8988T (cell line): ENCODE measurements at places on chromosomes 3 and 15.

GRCh38 chr3:184716622-184717398 lies 4.9 kb upstream of the MAGEF1 start:
- DNase-seq, result no peak

DNA sequence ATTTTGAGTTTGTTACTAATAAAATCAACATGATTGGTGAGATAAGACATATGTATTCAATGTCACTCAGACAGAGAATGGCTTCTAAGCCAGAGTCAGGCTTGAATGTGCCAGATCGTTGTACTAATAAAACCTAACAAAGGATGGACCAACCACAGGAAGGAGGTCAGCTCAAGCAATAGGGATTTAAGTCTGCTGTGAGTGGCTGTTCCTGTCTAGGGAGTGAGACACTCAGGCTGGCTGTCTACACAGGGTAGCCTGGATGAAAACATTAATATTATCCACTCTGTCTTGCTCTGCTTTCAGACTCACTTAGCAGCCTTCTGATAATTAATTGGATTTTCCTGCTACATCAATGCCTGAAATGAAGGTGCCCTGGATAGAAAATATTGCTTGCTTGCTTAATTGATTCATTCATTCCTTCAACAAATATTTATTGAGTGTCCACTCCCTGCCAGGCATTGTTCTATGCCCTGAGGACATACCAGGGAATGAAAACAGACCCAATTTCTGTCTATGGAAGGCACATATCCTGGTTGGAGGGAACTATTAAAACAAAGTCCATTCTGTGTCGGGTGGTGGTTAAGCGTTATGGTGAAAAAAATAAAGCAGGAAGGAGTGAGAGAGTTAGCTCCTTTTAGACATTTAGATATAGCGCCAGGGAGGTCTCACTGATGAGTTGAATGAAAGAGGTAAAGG lies 239.4 kb downstream of the CHST2 start:
- DNase-seq, result no peak

DNA sequence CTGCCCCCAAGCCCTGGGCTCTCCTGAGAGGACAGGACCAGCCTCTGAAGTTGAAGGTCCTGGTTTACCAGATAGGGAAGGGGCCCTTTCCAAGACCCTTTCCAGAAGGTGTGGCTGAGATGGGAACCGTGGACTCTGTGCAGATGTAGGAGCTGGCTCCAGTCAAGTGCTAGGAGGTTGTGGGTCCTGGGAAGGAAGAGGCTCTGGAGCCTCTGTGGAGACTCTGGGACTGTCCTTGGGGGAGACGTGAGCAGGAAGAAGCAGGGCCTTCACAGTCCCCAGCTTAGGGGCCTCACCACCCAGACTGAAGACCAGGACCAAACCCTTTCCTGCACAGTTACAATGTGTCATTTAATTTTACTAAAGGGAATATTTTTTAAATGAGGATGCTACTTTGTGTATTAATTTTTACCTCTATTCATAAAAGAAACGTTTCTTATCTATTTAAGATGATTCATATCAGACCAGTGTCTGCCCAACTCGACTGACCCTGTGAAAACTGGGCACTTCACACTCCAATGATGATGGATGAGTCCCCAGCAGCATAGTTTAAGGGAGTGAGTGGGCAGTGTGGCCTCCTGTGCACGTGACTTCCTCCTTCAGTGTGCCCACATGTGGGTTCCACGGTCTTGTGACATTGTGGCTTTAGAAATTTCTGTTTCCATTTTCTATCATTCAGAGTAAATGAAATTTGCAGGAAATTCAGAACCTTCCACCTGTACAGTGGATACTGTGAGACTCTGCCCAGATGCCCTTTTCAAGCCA lies 10.9 kb downstream of the CCR5AS start:
- no peak for DNase-seq

GRCh38 chr15:85407421-85408269 lies 27.2 kb downstream of the AKAP13 start:
- no peak for DNase-seq

GRCh38 chr3:179526989-179527391 lies 35.7 kb upstream of the ACTL6A start:
- no peak for DNase-seq

DNA sequence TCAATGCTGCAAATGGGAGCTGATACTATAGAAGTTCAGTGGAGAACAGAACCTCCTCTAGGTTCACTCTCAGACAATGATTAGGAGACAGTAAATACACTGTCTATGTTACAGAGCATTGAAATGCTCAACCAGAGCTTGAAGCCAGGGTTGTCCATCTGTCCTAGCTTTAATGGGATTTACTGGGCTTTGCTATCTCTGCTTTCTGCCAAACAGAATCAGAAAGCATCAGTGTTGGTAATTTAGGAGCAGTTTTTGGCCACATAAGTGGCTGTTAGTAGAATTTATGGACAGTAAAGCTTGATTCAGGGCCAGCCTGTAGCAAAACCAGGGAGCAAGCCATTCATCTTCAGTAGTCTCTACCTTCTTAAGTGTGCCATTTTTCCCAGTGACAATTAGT lies 396.3 kb downstream of the LSAMP start:
- no peak for DNase-seq

DNA sequence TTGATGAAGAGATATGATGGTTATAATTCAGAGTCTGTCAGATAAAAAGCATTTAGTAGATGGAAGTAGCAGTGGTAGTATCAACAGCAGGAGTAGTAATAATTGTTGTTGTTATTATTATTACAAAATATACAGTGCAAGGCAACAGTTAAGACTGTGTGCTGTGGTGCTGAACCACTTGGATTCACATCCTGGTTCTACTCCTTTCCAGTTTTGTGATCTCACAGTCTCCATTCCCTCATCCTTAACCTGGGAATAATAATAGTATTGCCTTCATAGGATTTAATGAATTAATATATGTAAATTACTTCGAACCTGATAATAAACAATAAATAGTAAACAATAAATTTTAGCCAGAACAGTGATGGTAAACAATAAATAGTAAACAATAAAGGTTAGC lies 37.1 kb upstream of the TSC22D2 start:
- DNase-seq, result no peak

- DNase-seq, result no peak
Measured at GRCh38 chr15:85335193-85335942, 45.0 kb upstream of the AKAP13 start.

DNA sequence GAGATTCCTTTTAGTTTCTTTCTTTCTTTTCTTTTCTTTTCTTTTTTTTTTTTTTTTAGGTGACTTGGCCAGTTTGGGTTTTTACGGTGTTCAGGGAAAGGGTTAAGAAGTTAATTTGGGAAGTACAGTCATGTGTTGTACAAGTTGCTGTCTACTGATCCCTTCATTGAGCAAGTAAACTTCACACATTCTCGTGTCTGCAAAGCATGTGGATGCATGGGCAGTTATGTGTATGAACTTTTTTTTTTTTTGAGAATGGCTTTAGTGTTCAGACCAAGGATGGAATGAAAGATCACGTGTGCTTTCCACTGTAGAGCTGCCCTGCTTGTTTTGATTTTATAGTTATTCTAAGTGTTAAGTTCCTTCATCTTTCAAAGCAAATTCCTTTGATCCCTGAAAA lies 132.3 kb downstream of the PGPEP1L start:
- no peak for DNase-seq

- DNase-seq, result peak; percentile 32
Measured at GRCh38 chr15:100914876-100915275, 4.3 kb upstream of the LRRK1 start.

DNA sequence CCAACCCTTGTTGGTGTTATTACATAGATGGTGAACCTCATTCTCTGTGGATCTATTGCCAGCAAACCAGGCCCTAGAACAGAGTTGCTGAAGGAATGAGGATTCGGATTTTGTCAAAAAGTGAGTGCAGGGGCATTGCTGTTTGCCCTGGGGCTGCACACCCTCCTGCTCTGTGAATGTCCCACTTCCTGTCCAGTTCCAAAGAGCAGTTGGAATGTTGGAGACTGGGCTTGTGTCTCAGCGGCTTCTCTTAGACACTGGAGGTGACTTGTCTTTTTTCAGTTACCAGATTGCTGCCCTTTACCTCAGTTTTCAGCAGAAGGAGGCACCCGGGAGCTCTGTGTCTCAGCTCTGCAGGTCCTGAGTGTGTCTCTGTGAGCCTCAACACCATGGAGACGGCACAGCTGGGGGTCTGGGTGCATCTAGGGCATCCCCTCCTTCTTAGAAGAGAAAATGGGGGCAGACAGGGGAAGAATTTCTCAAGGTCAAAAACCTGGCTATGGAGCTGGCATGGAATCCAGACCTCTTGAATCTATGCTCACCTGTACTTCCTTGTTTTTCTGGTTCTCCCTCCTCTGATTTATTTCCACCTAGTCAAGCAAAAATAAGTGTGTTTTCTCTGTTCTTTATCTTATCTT lies 46.3 kb downstream of the LIMD1 start:
- no peak for DNase-seq

DNA sequence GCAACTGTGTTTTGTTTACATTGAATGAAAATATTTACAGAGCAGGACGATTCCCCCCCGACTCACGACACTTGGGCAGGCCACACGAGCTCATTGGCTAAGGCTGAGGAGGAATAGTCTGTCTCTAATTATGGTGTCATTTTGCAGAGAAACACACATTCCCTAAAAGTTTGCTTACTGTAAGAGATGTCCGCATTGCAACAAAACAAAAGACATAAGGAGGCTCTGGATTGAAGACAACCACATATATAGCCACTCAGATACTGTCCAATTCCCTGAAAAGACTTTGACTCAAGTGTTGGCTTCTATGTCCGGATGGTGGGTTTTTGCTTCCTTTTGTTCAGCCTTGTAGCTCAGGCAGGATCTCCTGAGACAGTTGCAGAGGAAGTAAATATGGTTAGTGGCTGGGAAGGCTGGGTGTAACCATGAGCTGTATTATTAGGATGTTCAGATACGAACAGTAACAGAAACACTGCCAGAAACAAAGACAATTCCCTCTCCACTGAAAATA lies 170.4 kb downstream of the KLHL25 start:
- DNase-seq, result no peak

DNA sequence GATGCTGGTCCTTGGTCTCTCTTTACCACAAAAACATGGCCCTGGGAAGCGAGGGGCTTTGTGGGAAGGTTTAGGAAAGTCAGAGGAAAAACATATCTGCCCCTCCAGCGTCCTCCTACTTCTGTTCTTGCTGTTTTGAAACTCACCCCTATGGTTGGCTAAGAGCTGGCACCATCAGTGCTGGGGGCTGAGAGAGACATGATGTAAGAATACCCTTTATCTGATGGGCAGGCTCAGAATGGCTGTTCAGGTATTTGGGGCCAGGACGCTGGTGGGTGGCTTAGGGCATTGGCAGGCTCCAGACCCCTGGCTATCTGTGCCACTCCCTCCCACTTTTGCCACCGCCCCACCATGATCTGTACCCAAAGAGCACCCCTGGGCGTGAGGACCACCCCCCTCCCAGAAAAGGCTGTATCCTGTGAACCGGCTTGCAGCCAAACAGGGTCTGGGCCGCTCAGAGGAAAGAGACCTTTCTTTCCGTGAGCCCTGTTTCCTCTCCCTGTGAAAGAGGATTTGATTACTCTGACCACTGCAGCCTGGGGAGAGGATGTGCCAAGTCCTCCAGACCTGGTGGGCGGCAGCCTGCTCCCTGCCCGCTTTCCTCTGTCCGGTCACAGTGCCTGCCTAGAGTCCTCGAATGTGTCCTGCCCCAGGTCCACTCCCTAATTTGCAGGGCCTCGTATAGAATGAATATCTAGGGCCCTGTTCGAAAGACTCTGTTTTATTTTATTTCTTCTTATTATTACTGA lies 61.3 kb upstream of the SLC6A6 start:
- no peak for DNase-seq

DNA sequence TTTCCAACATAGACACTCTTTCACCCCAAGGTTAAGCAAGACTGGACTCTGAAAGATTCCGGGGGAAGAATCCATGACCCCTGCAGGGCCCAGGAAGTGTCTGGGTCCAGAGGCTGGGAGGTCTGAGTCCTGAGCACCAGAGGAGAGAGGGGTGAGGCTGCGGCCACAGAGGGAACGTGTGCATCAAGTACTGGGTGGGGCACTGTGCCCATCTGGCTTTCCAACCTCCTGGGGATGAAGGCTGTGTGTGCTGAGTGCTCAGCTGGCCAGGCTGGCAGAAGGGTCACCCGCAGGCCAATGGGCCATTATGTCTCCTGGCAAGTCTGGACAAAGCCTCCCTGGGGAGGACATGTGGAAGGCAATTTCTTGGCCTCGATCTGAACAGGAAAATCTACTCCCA lies 3.3 kb downstream of the CHRNA3 start:
- no peak for DNase-seq

- no peak for DNase-seq
Measured at GRCh38 chr3:153079386-153079785, 82.6 kb upstream of the RAP2B start.

- DNase-seq, result no peak
Measured at GRCh38 chr3:152779653-152780052, 55.3 kb upstream of the P2RY1 start.

GRCh38 chr15:66757521-66757920 lies 55.5 kb downstream of the SMAD6 start:
- no peak for DNase-seq

DNA sequence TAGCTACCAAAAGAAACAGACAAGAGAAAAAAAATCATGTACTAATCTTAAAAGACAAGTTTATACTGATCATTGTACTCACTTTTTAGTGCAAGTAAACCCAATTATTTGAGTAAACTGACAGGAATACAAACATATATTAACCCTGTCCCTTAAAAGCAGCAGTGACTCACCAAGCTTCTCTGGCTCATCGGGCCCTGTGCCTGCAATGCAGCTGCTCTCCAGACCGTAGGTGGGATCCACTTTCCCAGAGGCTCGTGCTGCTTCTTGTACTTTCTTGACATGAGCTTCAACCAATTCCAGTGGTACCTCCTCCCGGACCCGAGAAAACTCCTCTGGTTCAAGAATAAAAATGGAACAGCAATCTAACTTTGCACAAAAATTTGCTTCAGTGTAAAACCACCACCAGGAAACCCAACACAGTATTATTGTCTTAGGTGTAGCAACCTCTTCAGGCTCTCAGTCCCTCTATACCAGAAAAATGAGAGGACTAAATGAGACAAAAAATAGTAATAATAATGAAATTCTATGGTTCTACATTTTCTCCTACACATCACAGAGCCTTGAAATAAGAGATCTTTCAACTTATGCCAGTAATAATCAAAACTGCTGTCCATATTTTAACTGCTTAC lies 82.6 kb upstream of the CSPG5 start:
- DNase-seq, result no peak

DNA sequence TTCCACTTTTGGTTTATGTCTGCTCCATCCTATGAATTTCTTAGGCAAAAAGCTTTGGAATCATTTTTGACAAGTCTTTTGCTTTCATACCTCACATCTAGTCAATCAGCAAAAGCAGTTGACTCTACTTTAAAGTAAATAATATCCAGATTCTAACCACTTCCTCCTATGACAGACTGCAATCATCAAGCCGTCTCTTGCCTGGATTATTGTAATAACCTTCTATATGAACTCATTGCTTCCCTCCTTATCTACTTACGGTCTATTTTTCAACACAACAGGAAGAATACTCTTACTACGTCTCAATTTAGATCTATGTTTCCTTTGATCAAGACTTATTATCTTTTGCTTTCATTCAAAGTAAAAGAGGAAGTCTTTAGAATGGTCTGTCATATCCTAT lies 20.7 kb downstream of the CLDN1 start:
- no peak for DNase-seq
